Caudate nucleus (tissue), 63 donors: ENCODE measurements at places on chromosomes 12 and 14.

GRCh38 chr12:108846290-108846701, 11.1 kb downstream of the SSH1 start:
- no peak for DNase-seq

- DNase-seq = no peak
These were observed 64.8 kb upstream of the HIF1A start for GRCh38 chr14:61630399-61631044.

DNA sequence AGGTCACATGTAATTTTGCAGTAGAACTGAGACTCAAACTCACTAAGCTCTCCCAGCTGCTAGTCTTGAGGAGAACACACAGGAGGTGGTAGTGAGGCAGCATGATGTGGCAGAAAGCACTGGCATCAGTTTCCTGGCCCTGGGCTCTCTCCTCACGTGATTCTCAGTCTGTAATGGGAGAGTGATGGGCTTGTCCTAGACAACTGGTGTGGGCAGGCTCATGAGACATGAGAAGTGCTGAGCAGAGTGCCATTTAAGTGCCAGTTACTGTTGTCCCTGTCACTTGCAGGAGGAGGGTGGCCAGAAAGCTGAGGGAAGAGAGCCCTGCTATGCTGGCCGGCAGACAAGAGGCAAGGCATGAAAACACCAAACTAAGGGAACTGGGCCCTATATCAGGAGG, 48.5 kb upstream of the OVCH1 start:
- no peak for DNase-seq

DNA sequence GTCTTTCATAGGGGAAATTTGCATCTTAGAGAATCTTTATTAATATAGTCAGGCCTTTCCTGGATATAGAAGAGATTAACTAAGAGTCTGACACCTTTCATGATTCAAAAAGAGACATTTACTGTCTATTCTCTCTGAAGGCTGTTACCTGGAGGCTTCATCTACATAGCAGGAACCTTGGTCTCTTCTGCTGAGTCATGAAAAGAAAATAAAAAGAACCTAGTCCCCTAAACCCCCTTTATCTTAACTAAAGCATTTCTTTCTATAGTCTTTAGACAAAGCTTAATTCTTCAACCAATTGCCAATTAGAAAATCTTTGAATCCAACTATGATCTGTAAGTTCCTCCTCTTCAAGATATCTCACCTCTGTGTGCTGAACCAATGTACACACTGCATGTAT, 33.1 kb downstream of the RPS29 start:
- no peak for DNase-seq

DNA sequence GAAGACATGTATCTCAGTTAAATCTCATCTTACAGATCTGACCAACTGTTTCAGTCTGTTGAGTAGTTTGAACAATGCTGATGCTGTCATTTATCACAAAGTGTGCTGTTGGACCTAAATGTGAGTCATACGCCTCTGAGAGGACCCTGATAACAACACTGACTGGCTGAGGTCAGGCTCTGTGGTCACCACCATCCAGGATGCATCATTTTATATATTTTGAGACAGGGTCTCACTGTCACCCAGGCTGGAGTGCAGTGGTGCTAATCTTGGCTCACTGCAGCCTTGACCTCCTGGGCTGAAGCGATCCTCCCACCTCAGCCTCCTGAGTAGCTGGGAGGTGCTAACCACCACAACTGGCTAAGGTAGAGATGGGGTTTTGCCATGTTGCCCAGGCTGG, 181.0 kb upstream of the RGS6 start:
- no peak for DNase-seq

DNA sequence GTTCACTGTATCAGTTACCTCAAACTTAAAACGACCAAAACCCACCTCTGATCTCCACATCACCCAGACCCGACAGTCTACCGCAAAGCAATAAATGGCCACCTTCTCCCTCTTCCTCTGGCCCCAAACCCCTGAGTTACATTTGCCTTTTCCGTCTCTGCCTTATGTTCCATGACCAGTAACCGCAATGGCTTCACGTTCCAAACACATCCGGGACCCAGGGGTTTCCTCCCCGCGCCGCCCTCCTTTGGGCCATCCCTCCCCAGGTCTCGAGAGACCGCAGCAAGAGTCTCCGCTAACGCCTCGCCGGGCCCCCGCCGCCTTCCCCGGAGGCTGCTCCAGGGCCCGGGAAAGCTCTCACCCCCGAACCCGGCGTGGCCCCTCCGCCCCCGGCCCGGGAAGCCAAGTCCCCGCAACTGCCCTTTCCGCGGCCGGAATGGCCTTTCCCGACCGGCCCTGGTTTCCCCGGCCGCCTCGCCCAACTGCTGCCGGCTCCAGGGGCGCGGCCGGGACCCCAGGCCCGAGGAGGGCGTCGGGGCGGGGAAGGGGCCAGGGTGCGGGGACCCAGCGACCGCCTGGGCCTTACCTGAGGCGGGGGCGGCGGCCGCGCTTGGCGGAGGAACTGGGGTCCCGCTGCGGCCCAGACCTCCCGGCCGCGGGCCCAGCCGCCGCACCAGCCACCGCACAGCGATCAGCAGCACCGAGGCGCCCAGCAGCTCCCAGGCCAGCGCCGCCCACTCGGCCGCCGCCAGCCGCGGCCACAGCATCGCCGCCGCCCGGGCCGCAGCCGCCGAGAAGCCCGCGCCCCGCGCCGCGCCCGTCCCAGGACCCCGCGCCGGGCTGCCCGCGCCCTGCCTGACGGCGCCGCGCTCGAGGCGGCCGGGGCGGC, at the start of gene ANKLE2:
TSS of gene ANKLE2 (minus strand) at position 801 of the 889 bp plus-strand sequence. CDS start at position 767, 34 bp downstream.
- DNase-seq = no peak

GRCh38 chr14:102694530-102695166, 82.6 kb upstream of the TRAF3 start:
- no peak for DNase-seq

DNA sequence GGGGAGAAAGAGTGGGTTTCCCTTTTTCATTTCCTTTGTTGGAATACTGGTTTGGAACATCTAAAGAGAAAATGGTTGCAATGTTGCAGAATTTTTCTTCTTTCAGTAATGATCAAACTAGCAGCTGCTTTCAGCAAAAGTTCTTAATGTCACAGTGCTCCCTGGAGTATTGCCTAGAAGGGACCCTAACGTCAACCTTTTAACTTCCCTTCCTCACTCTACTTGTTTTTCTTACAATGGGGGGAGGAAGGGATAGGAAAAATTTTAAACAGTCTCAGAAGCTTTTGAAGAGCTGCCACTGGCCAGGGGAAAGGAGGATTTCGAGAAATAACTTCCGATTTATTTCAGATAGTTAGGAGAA, 521.8 kb downstream of the MED13L start:
- DNase-seq = no peak

DNA sequence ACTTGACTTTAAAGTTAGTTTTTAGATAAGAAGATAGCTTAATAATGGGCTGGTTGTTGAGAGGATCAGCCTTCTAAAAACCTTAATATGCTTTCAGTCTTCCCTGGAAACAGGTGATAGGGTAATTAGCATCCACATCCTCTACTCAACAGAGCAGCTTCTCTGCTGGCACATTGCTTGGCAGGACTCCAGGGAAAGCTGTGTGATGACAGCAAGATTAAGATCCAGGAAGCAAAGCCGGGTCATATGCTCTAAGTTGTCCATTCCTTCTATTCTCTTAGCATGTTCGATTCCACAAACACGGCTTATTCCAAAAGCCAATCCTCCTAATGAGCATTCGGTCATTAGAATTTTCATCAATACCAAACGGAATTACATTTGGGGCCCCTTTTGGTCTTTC, 87.0 kb downstream of the HMGA2 start:
- no peak for DNase-seq

GRCh38 chr12:119259484-119259883, 75.0 kb upstream of the CCDC60 start:
- no peak for DNase-seq

DNA sequence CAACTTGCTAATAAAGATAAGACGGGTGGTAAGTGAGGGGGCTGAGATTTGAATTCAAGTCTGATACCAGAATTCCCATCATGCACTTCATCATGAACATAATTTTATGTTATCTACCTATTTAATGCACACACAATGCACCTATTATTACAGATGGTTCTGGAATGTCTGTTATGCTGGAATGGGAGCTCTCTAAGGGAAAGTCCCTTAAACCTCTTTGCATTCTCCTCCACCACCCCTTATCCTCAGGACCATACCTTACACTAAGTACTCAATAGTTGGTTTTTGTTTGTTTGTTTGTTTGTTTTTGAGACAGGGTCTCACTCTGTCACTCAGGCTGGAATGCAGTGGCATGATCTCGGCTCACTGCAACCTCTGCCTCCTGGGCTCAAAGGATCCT, 7.0 kb upstream of the MSI1 start:
- no peak for DNase-seq
